ENCODE measurements at places on chromosomes 7 and 10.

DNA sequence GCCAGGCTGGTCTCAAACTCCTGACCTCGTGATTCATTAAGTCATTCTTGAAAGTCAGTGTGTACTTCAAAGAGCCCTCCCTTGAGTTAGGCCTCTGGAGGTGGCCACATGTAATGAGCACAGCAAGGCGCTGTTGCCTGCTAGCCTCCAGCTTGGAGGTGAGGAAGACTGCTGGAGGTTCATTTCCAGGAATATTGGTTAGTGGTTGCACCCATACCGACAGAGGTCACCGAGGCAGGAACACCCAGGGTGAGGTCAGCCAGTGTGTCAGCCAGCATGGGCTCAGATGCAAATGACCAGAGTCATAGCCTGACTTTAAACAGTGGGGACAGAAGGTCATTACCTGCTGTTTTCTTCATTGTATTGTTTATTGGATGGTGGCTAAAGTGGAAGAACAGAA, 85.0 kb downstream of the PLPP4 start:
- no peak for DNase-seq
- no peaks in the 10 kb centered on the region for H3K36me3 ChIP-seq
- H3K27me3 ChIP-seq, result no peaks in the 10 kb centered on the region
- H3K27ac ChIP-seq, result no peak overlapping the region

- no peak within 1 kb of the TSS for H3K27ac ChIP-seq
- H3K4me3 ChIP-seq, result no peak within 1 kb of the TSS
- peak; percentile 56 for DNase-seq
- H3K27me3 ChIP-seq, result no peaks in the 10 kb centered on the region
These were observed at the start of gene SSC4D for GRCh38 chr7:76409537-76409936. SSC4D (minus strand) TSS chr7:76409697; CDS start chr7:76404439, 5,258 bp downstream.

DNA sequence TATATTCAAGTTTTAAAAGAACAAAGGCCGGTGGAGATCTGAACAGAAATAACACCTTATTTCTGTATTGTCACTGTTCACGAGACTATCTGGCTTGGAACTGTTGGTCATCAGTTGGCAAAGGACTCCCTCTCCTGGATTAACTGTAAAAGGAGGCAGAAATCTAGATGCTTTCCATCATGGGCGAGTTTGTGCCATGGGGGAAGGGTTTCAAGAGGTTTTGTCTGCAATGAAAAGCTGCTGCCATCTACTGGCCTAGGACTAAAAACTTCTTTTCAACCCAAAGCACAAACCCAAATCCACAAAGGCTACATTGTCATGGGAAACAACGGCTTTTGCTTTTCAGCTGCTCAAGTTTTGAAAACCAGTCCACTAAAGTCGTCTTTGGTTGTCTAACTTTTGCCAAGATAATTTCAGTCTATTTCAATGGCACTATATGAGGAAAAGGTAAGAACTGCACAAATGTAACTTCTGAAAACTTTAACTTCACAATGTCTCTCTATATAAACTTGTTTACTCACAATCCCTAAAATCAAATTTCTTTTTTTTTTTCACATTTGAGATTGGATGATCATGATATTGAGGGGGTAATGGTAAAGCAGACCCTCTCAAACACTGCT, 196.8 kb downstream of the SKAP2 start:
- H3K4me1 ChIP-seq, result no peaks in the 10 kb centered on the region
- H3K27ac ChIP-seq, result no peak overlapping the region
- H3K4me3 ChIP-seq, result no peak overlapping the region
- peak; percentile 43 for DNase-seq

GRCh38 chr10:69883310-69884023, 81.8 kb downstream of the COL13A1 start:
- no peak overlapping the region for H3K4me3 ChIP-seq
- H3K27ac ChIP-seq, result no peak overlapping the region
- no peak for DNase-seq
- H3K27me3 ChIP-seq, result no peaks in the 10 kb centered on the region
- no peaks in the 10 kb centered on the region for H3K4me1 ChIP-seq

DNA sequence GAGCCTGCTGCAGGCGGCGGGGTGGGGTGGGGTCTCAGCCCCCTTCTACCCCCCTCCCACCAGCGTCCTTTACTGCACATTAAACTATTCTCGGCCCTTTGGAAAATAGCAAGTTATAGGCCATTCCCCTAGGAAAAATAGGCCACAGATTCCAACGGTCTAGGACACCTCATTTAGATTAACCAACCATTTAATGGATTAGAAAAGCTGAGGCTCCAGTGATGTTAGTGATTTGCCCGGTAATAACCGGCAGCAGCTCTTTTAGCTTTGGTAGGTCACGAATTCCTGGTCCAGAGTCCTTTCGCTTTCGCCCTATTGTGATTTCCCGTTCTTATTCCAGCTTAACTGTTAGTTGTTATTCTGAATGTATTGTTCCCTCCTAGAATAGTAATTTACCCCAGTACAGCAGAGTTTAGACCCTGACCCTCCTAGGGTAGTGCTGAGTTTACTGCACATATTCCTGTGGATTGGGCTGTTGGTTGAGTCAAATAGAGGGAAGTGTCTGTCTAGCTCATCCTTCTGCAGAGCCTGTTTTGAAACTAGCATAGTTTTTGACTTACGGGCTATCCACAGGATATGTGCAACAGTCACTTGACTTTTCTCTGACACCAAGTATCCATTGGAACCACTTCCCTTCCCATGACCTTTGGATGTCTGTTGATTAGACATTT, 754 bp downstream of the GSTO1 start:
- no peaks in the 10 kb centered on the region for H3K27me3 ChIP-seq
- H3K27ac ChIP-seq, result peak overlapping the region; percentile 82
- no peak for DNase-seq
- H3K4me3 ChIP-seq, result peak overlapping the region; percentile 77
- peaks cover 7% of the 10 kb centered on the region for H3K4me1 ChIP-seq
- no peaks in the 10 kb centered on the region for H3K36me3 ChIP-seq

GRCh38 chr7:75066521-75066920, 7.1 kb downstream of the RCC1L start:
- peaks cover 9% of the 10 kb centered on the region for H3K36me3 ChIP-seq
- H3K27ac ChIP-seq, result no peak overlapping the region
- no peak overlapping the region for H3K4me3 ChIP-seq
- H3K27me3 ChIP-seq, result no peaks in the 10 kb centered on the region
- no peak for DNase-seq
- no peaks in the 10 kb centered on the region for H3K4me1 ChIP-seq

GRCh38 chr7:2757361-2757903, 69.4 kb downstream of the AMZ1 start:
- H3K27ac ChIP-seq, result peak overlapping the region; percentile 51
- no peak overlapping the region for H3K4me3 ChIP-seq
- DNase-seq, result no peak
- no peaks in the 10 kb centered on the region for H3K36me3 ChIP-seq

- H3K27me3 ChIP-seq, result no peaks in the 10 kb centered on the region
- no peaks in the 10 kb centered on the region for H3K4me1 ChIP-seq
- no peak for DNase-seq
- no peaks in the 10 kb centered on the region for H3K36me3 ChIP-seq
- H3K4me3 ChIP-seq, result no peak overlapping the region
- H3K27ac ChIP-seq, result no peak overlapping the region
These were observed 11.5 kb downstream of the STEAP1 start for GRCh38 chr7:90165724-90166123.

DNA sequence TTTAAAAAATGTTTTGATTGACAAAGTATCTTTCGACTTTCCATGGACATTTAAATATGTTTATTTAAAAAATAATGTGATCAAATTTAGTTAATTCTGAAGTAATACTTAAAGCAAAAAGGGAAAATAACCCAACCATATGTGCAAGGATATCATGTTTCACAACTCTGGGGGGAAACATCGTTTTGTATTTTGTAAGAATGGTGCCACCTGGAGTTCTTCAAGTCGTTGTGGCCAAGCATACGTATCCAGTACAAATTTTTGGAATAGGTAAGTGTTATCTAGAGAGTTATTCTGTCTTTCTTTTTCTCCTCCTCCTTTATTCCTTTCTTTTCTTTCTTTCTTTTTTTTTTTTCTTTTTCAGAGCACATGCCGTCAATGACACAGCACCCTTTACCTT, 176.2 kb upstream of the CSTF2T start:
- no peak overlapping the region for H3K4me3 ChIP-seq
- no peaks in the 10 kb centered on the region for H3K27me3 ChIP-seq
- H3K4me1 ChIP-seq, result no peaks in the 10 kb centered on the region

DNA sequence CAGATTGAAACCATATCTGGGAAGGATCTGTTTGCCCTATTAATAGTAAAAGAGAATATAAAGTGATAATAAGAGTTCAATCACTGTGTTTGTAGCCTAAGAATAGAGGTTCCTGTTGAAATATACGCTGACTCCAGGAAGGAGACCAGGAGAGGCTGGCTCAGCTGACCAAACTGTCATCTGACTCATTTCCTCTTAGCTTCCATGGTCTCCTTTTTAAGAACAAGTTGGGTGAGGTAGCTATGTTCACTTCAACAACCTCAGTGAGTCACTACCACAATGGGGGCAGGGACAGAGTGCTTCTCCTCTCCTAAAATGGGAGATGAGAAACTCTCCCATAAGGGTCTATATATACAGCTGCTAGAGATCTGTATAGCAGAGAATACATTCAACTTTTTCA, 543.3 kb downstream of the CALN1 start:
- no peaks in the 10 kb centered on the region for H3K4me1 ChIP-seq
- no peak overlapping the region for H3K4me3 ChIP-seq
- no peaks in the 10 kb centered on the region for H3K36me3 ChIP-seq
- no peak for DNase-seq
- H3K27ac ChIP-seq, result no peak overlapping the region

DNA sequence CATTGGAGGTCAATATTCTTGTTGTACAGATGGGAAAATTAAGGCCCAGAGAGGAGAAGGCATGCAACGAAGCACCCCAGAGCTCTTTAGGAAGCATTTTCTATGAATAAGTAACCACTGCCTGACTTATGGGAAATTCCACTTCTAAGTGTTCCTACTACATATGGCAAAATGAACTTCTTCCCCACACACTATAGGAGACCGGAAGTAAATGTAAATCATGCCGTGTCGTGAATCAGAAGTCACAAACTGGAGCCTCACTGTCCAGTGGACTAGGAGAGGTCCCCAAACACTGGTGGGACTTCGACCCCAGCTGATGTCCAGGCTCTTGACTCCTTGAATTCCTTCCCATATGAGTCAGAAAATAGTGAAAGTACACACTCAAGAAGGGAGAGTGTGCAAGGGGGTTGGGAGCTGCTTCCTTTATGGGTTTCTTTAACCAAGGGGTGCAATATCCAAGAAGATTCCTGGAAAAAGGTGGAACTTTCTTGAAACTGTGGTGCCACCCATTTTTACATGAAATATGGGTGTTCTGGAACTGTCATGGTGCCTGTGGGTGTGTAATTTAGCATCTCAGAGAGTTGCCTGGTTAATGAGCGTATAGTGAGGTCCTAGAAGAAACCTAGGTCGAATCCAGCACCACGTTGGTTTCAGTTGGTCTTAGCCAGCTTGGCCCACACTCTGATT, 6.7 kb downstream of the RASSF4 start:
- H3K4me3 ChIP-seq, result no peak overlapping the region
- no peak overlapping the region for H3K27ac ChIP-seq
- no peaks in the 10 kb centered on the region for H3K27me3 ChIP-seq
- H3K36me3 ChIP-seq, result no peaks in the 10 kb centered on the region
- H3K4me1 ChIP-seq, result peaks cover 37% of the 10 kb centered on the region

- no peak for DNase-seq
- H3K4me1 ChIP-seq, result no peaks in the 10 kb centered on the region
- H3K27me3 ChIP-seq, result no peaks in the 10 kb centered on the region
These were observed 297.9 kb upstream of the KLF6 start for GRCh38 chr10:4082861-4083260.

GRCh38 chr7:6640246-6640721, 3.2 kb downstream of the ZNF316 start:
- H3K27ac ChIP-seq, result no peak overlapping the region
- no peaks in the 10 kb centered on the region for H3K36me3 ChIP-seq
- no peak for DNase-seq
- H3K4me1 ChIP-seq, result no peaks in the 10 kb centered on the region
- no peaks in the 10 kb centered on the region for H3K27me3 ChIP-seq
- H3K4me3 ChIP-seq, result no peak overlapping the region

GRCh38 chr10:126397156-126397555, 8.9 kb upstream of the ADAM12 start:
- no peaks in the 10 kb centered on the region for H3K36me3 ChIP-seq
- peaks cover 5% of the 10 kb centered on the region for H3K27me3 ChIP-seq
- no peak for DNase-seq
- H3K27ac ChIP-seq, result no peak overlapping the region

- no peak overlapping the region for H3K27ac ChIP-seq
- H3K36me3 ChIP-seq, result no peaks in the 10 kb centered on the region
- no peaks in the 10 kb centered on the region for H3K4me1 ChIP-seq
These were observed 399.2 kb upstream of the AUTS2 start for GRCh38 chr7:69199041-69199440.

DNA sequence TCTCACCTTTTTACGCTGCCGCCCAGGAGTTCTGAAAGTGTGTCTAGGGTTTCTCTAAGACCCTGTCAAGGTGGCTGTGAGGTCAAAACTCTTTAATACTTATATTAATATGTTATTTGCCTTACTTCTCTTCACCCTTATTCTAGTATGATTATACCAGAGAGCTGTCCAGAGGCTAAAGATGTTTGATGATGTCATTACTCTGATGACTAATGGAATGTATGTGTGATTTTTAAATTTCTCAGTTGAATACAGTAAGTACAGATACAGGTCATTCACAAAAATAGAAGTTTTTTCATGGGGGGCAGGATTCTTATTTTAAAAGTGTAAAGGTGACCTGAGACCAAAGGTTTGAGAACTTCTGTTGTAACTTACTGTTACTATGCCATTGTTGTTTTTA, 150.6 kb upstream of the FOXP2 start:
- H3K4me3 ChIP-seq, result no peak overlapping the region
- H3K27ac ChIP-seq, result no peak overlapping the region
- DNase-seq, result no peak
- H3K27me3 ChIP-seq, result no peaks in the 10 kb centered on the region

- H3K27me3 ChIP-seq, result no peaks in the 10 kb centered on the region
- H3K36me3 ChIP-seq, result no peaks in the 10 kb centered on the region
- no peak for DNase-seq
- H3K4me1 ChIP-seq, result no peaks in the 10 kb centered on the region
These were observed 23.5 kb upstream of the PDE1C start for GRCh38 chr7:32093415-32094408.

- H3K4me1 ChIP-seq, result no peaks in the 10 kb centered on the region
- no peaks in the 10 kb centered on the region for H3K36me3 ChIP-seq
- no peak for DNase-seq
- no peaks in the 10 kb centered on the region for H3K27me3 ChIP-seq
- no peak overlapping the region for H3K4me3 ChIP-seq
These were observed 147.4 kb upstream of the PRSS58 start for GRCh38 chr7:142405122-142405765.

DNA sequence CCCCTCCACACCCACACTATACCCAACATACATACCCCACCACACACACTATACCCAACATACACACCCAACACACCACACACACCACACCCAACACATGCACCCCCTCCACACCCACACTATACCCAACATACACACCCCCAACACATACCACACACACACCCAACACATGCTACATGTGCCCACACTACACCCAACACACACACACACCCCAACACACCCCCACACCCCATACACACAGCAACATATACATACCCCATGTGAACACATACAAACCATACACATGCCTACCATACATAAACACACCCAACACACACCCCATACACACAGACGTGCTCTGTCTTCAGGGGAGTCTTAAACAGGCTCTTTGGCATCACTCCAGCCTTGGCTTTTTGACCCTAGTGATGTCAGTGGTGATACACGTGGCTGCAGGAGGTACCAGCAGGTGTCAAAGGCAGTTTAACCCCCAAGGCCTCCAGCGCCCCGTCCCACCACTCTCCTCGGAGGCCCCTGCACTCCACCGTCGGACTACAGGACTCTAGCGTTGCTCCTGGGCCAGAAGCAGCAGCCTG, 73.4 kb downstream of the HIPK2 start:
- H3K27me3 ChIP-seq, result no peaks in the 10 kb centered on the region
- H3K27ac ChIP-seq, result no peak overlapping the region
- peaks cover 15% of the 10 kb centered on the region for H3K4me1 ChIP-seq
- H3K4me3 ChIP-seq, result no peak overlapping the region

Measured in pancreas (tissue), 10 donors.